ENCODE measurements at places on chromosomes 1 and 21. TPM values are rescaled to one million over a fixed set of nuclear protein-coding genes. Genes with fewer than 3 reads are reported as not detected.

Gene DPYD
- 68.2 TPM for total RNA-seq

Gene BRINP2
- total RNA-seq: not detected

Gene MCOLN2
- total RNA-seq: not detected

Gene CFAP57
- 0.32 TPM for total RNA-seq

Gene OR2L13
- total RNA-seq: not detected

Gene PRR9
- total RNA-seq: not detected

Gene SMIM11
- total RNA-seq: 10.3 TPM

Gene TMEM61
- not detected for total RNA-seq

Gene KRTAP11-1
- total RNA-seq: not detected

Gene MROH7
- total RNA-seq: under 0.01 TPM

Gene NPR1
- total RNA-seq: 6.7 TPM

Data from epithelial cell of umbilical artery (primary cell).